Activated CD8-positive, alpha-beta memory T cell treated with anti-CD3 and anti-CD28 coated beads for 48 hours (primary cell): ENCODE measurements at places on chromosomes 6 and 20.

GRCh38 chr6:5871296-5871695 is 135.4 kb downstream of the NRN1 start:
- DNase-seq: no peak

DNA sequence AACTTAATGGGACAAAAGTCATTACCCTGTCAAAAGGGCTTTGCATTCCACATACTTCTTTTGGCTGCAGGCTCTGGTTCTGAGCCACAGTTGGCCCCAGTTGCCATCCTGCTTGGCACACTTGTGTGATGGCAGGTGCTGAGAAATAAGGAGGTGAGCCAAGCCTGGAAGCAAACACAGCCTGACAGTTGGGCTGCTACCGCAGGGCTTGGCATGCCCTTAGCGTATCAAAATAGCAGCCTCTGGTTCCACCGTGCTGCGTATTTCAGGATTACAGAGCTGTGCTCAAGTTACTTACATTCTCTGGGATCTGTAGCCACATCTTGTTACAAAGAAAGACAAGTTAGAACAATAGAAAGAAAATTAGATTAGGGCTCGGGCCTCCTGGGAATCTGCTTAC is 11.1 kb downstream of the MTHFD1L start:
- no peak for DNase-seq

GRCh38 chr6:166581091-166581511 is 5.4 kb downstream of the RAMACL start:
- DNase-seq: no peak

GRCh38 chr6:95686895-95687294 is 109.6 kb downstream of the MANEA start:
- DNase-seq: no peak

GRCh38 chr20:21031666-21032065 is 74.5 kb downstream of the LINC00237 start:
- DNase-seq: no peak

GRCh38 chr6:79922018-79922417 is 25.3 kb downstream of the ELOVL4 start:
- no peak for DNase-seq

- no peak for DNase-seq
Observed at GRCh38 chr6:155420492-155420891, 35.1 kb downstream of the NOX3 start.

DNA sequence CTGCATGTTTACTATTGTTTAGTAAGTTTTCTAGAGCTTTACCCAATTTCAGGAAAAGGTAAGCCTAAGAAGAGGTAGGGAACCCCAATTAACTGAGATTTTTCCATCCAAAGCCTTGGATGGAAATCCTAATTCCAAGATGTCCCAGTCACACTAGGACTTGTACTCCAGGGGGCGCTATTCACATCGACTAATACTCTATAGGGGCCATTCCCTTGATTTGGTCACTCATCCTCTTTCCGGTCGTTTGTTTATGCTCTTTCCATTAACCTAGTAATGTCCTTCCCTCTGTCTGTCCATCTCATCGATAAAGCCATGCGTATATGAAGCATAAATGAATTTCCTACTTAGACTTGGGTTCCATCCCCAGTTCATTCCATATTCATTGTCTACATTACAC is 80.8 kb upstream of the FUCA2 start:
- no peak for DNase-seq

GRCh38 chr6:129680633-129681032 is 29.3 kb downstream of the ARHGAP18 start:
- no peak for DNase-seq

- DNase-seq: no peak
Observed at GRCh38 chr20:24782301-24782700, 166.8 kb upstream of the CST7 start.

- peak; percentile 30 for DNase-seq
Observed at GRCh38 chr6:111087871-111088667, 766 bp downstream of the SLC16A10 start.

DNA sequence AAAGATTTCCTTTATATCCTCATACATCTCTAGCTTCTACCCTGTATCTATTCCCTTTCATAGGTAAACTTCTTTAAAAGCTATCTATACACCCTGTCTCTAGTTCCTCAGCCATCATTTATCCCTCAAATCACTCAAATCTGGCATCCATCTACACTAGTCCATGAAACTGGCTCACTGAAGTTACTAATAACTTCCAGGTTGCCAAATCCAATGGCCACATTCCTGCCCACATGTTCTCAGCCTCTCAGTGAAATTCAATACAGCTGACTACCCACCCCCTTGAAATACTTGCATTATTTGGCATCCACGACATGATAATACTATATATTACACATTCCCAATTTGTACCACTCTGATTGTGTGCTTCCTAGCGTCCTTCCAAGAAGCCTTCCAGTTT is 8.7 kb downstream of the REPS1 start:
- no peak for DNase-seq

- no peak for DNase-seq
Observed at GRCh38 chr6:72922401-72922800, 300.5 kb downstream of the KCNQ5 start.

DNA sequence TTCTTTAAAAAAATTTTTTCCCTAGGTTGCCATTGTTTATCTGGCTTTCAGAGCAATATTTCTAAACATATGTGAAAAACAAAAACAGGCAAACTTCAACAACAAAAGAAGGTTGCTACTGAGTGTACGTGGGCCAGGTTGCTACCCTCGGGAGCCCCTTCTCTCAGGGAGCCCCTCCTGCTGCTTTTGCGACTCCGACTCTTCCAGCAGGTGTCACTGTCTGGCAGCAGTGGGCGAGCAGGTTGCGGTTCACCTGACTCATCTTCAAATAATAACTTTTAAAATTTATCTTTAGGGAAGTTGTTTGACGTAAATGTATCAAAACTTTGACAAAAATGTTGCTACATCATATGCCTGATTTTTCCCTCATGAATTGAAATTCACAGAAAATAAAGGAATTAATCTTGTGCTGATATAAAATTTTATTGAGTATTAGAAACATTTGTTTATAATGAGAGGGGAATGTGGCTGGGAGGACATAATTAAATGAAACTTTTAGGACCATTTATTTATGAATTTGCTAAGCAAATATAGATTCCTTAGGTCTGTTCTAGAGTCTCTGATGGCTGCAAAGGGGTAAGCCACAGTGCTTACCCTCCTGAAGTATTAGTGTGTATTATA is 138.8 kb downstream of the HIVEP1 start:
- no peak for DNase-seq

DNA sequence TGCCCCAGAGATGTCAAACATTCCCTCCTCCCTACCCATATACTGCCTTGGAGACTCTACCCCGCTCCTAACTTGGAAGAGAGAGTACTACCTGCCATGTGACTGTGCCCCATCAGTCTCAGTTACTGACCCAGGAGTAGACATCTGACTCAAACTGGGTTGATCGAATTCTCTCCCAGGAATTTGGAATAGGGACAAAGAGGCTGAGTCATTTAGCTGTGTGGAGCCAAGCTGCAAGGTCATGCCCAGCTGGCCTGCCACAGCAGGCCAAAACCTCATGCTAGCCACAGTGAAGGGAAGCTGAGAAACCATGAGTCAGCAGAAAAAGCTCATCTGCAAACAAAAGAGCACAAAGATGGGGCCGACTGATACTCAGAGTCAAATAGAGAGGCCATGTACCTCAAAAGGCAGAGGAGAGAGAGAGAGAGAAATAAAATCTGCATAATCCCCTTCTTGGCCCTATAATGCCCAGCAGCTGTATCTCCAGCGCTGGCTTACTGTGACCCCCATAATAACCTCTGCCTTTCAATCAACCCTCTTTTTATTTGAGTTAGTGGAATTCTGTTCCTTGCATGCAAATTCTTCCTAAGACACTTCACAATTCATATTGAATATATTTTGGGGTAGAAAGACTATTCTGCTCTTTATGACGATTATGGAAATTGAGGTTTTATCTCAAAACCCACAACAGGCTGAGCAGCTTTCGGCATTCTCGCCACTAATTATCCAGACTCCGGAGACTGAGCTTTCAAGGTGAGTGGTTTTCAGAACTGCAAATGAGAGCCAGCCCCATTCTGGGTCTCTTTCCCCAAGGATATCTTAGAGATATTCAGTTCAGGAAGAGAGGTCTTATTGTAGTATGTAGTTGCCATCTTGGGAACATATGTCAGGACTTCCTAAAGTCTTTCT is 21.4 kb upstream of the AKIRIN2 start:
- no peak for DNase-seq

- no peak for DNase-seq
Observed at GRCh38 chr6:92404281-92404680, 1015.1 kb downstream of the EPHA7 start.

GRCh38 chr6:142500250-142500786 is 198.5 kb downstream of the ADGRG6 start:
- DNase-seq: no peak

GRCh38 chr6:11803591-11803971 is 25.0 kb upstream of the ADTRP start:
- DNase-seq: no peak
